Spleen (tissue), 13 donors: ENCODE measurements at places on chromosomes 2 and 18. TPM values are rescaled to one million over a fixed set of nuclear protein-coding genes. Genes with fewer than 3 reads are reported as not detected.

Gene MOCOS
- total RNA-seq, result 0.66 TPM

Gene CGREF1
- total RNA-seq, result 0.46 TPM

Gene DIPK1C
- total RNA-seq, result not detected

Gene NCOA1
- total RNA-seq, result 58.3 TPM

GRCh38 chr18:48336332-48336731 is 72.9 kb downstream of the ZBTB7C start:
- no peak for DNase-seq

Gene STON1
- total RNA-seq, result 25.2 TPM

Gene ZC3H8
- 13.6 TPM for total RNA-seq

- no peak for DNase-seq
Observed at GRCh38 chr18:8868779-8869415, 163.5 kb downstream of the MTCL1 start.

- DNase-seq, result no peak
Observed at GRCh38 chr2:28726177-28726576, 25.5 kb upstream of the PPP1CB start.

GRCh38 chr2:22944143-22944542 is 440.8 kb upstream of the KLHL29 start:
- no peak for DNase-seq

DNA sequence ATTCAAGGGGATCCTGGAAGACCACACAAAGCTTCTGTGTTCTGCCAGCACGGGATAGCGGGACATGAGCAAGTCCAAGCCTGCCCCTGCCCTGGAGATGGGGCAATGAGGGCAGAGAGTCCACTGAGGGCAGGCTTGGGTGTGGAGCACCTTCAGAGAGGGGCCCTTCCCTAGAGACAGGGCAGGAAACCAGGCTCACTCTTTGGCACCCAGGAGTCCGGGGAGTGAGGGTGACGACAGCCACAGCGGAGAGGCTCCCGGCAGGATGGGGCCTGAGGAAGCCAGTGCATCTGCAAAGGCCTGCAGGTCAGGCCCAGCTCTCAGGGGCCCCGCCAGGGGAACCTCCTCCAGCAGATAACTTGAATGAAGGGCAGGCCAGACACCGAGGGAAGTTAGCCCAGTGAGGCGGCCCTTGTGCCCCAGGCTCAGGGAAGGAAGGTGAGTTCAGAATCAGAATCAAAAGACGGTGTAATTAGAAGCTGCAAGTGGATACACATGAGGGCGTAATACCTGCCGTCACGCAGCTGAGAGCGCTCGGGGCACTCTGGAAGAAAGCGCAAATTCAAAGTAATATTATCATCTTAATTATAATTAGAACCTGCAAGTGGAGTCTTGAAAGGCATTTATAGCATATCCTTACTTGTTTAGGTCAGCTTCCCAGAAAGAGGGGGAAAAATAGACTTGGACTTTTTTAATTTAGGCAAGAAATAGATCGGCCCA is 142.6 kb upstream of the LGALSL start:
- no peak for DNase-seq

Gene IL18RAP
- total RNA-seq, result 28.7 TPM

Gene ACTG2
- total RNA-seq, result 5.1 TPM

DNA sequence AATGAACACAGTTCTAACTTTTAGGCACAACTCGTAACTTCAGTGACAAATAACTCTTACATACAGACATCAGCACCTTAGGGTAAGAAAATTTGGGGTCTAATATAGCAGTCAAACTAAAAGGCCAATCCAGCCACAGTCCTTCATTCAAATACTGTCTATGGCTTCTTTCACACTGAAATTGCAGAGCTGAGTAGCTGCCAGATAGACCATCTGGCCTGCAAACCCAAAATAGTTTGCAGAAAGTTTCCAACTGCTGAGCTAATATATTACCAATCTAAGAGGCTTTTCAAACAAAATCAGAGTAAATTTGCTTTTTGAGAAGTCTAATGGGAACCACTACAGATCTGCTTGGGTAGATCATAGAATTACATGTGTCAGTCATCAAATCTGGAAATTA is 183.4 kb downstream of the GALR1 start:
- no peak for DNase-seq

Gene GREB1
- total RNA-seq, result 0.35 TPM

GRCh38 chr18:32847691-32848090 is 74.9 kb upstream of the KLHL14 start:
- DNase-seq, result no peak

GRCh38 chr2:157572725-157573124 is 55.9 kb downstream of the ACVR1C start:
- no peak for DNase-seq

Gene CNNM3
- 35.1 TPM for total RNA-seq

Gene TUBA4B
- not detected for total RNA-seq

- DNase-seq, result no peak
Observed at GRCh38 chr18:12011957-12012549, 30.7 kb downstream of the IMPA2 start.

Gene VAMP5
- 59.7 TPM for total RNA-seq

Gene TYW5
- total RNA-seq, result 10.2 TPM

Gene ME2
- total RNA-seq, result 179 TPM

Gene LYPD6B
- 3.5 TPM for total RNA-seq

GRCh38 chr18:394262-394986 is 106.1 kb downstream of the COLEC12 start:
- no peak for DNase-seq

DNA sequence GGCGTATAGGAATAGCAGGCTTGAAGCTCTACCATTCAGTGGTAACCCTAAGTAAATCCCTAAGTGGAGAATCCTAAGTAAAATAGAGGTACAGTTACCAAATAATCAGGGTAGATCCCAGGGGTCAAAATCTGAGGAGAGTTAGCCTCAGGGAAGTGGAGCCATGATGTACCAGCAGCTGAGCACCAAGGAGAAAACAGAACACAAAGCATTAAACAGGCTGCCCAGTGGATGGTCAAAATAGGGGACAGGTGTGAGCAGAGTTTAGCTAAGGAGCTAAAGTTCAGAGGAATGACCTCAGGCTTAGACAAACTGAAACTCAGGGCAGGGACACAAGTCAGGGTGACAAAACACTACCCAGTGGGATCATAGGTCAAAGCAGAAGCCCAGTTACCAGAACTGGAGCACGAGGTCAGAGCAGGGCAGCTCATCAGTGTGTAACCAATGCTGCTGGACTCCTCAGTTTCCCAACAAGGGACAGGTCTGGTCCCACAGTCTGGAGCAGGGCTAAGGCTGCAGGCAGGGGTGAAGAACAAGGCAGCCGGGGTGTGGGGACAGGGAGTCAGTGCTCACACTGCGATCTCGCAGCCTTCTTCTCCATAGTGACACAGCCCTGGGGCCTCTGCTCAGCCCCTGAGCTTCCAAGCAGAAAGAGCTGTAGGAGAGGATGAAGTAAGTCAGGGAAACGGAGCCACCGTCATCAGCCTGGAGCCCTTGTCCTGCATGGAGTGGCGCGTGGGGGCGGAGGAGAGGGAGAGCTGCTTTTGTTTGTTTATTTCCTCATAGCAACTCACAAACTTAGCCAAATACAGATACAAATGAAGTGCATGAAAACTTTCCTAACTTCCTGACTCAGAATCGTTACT is 264.0 kb downstream of the MREG start:
- peak; percentile 70 for DNase-seq

GRCh38 chr2:171146633-171147032 is 14.1 kb downstream of the TLK1 start:
- DNase-seq, result no peak

- no peak for DNase-seq
Observed at GRCh38 chr18:40041951-40042350, 1913.1 kb upstream of the PIK3C3 start.

Gene ASB18
- total RNA-seq, result not detected

Gene ADCYAP1
- not detected for total RNA-seq

- DNase-seq, result no peak
Observed at GRCh38 chr2:59177748-59178147, 936.6 kb upstream of the FANCL start.

DNA sequence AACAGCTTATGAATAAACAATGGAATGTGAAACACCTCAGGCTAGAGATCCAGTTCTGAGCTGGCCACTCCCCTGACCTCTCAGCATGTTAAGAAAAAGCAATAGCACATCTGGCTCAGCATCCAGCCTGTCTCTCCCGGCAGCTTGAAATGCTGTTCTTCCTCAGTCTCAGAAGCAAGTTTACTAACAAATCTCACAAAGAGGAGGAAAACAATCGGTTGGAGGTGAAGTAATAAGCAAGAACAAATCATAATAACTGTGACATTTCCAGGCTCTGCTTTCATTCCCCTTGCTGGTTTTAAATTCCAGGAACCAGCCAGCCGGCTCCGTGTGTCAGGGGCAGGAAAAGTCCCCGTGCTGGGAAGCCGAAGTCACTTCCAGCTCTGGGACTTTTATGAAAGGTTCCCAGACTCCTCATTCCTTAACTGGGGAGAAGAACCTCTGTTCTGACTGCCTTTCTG is 133.9 kb upstream of the ARL4C start:
- no peak for DNase-seq

Gene FEV
- not detected for total RNA-seq

GRCh38 chr2:144086965-144087364 is 433.0 kb downstream of the ZEB2 start:
- DNase-seq, result no peak

DNA sequence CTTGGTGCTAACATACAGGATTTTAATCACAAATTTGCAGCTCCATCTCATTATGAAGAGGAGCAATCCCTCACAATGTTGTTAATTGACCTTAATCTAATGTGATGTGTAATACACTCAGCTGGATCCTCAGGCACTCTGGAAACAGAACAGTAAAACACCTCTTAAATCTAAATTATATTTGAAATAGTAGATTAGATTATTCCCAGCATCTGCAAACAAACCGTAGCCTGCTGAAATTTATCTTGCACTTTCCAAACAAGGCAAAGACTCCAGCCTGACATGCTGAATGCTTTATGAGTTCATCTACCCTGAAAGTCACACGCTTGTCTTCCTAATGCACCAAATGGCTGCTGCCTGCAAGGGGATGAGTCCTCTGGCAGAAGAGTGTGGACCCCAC is 402.3 kb upstream of the GYPC start:
- DNase-seq, result no peak

- DNase-seq, result no peak
Observed at GRCh38 chr2:190811811-190812210, 68.8 kb upstream of the GLS start.

- DNase-seq, result no peak
Observed at GRCh38 chr2:10883801-10884478, 27.8 kb upstream of the KCNF1 start.

Gene LAMA1
- total RNA-seq, result 2.1 TPM

Gene DYNAP
- total RNA-seq, result 0.63 TPM

Gene PTPN18
- 119 TPM for total RNA-seq

- DNase-seq, result no peak
Observed at GRCh38 chr2:143355870-143356269, 226.7 kb downstream of the ARHGAP15 start.

DNA sequence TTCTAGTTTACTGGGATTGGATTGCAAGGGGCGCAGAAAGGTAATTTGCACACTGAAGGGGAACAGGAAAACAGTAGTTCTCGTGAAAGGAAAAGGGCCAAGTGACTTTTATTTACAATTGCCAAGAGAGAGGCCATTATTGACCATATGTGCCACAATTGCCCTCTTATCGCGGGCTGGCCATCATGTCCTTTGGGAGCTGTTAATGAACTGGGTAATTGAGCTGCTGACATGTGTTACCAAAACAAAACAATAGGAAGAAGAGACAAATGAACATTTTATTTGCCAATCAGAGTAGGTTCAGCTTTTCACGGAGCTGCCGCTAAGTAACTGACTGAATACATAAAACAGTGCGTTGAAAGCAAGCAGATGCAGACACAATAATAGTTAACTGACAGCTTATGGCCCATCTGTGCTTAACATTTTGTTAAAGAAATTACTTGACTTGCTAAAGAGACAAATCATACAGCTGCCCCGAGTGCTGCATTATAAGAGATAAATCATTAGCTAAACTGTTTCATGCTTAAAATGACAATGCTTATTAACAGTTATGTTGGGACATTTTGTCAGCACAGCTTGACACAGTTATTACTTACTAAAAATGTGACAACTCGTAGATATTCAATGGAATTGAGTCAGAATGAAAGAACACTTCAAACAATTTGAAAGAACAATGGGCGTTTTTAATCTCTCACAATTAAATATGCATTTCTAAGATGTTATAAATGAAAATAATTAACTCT is 57.5 kb downstream of the PAX3 start:
- no peak for DNase-seq

DNA sequence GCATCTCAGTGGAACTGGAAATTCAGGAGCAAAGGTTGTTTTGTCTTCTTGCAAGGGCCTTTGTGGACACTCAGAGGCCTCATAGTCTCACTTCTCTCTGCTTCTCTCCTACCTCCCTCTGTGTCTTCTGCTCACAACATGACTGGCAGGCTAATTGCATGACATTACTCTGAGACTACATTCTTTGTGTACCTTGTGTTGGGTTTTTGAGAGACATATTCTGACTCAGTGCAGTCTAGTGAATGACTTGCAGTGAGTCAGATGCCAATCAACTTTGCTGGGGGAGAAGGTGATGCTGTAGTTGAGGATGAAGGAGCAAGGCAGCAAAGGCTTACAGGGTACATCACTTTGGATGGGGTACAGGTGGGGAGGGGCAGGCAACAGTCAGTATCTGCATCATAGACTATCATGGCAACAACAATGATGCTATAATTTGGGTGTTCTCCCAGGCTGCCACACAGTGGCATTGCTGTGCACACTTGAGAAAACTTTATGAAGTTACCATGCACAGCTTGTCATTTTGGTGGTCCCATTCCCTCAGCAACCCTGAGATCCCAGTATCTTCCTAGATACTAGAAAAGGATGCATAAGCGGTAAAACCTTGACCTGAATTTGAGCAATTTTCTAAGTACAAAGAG is 69.3 kb upstream of the SLC16A14 start:
- DNase-seq, result no peak

GRCh38 chr2:98072442-98072841 is 14.5 kb upstream of the VWA3B start:
- DNase-seq, result no peak

- DNase-seq, result no peak
Observed at GRCh38 chr2:54097124-54097523, 18.3 kb upstream of the ACYP2 start.

Gene SCRN3
- total RNA-seq, result 22.5 TPM

- no peak for DNase-seq
Observed at GRCh38 chr2:99088017-99088416, 53.5 kb upstream of the C2orf15 start.

DNA sequence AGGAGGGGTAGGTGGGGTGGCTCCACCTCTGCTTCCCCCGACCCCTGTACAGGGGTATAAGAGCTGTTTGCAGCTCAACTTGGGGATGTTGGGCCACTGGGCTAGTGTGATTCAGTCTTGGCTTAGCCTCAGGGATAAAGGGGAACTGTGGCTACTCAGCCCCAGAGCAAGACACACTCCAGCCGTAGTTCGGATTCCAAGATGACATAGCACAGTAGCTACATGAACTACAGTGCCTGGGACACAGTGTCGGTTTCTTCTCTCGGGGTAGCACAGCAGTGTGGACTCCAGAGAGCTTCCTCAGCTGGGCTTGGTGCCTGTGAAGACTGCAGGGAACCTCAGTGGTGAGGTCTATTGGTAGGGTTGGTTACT is 21.1 kb downstream of the CARF start:
- no peak for DNase-seq

Gene LIMS3
- total RNA-seq, result 0.87 TPM

- no peak for DNase-seq
Observed at GRCh38 chr18:24558403-24558802, 98.0 kb downstream of the HRH4 start.

- DNase-seq, result no peak
Observed at GRCh38 chr18:23193742-23194141, 58.5 kb downstream of the CABLES1 start.
